ENCODE measurements at places on chromosomes 5 and 9. TPM values are rescaled to one million over a fixed set of nuclear protein-coding genes. Genes with fewer than 3 reads are reported as not detected.

Gene RNF224
- not detected for total RNA-seq

Gene C1QTNF2
- total RNA-seq, result not detected

Gene SLC4A9
- 0.29 TPM for total RNA-seq

Gene PCDHB11
- total RNA-seq, result 3.4 TPM

Gene EMB
- total RNA-seq, result 59.7 TPM

Gene OR1J2
- total RNA-seq, result not detected

Gene CD72
- 3.1 TPM for total RNA-seq

Gene SLC25A48
- total RNA-seq, result not detected

Gene SIMC1
- 14.9 TPM for total RNA-seq

Gene PCBD2
- 15.9 TPM for total RNA-seq

Gene SPATA31C1
- not detected for total RNA-seq

Gene TLR4
- 48.1 TPM for total RNA-seq

Gene ALDH7A1
- 25.3 TPM for total RNA-seq

Gene ACOT12
- not detected for total RNA-seq

Gene PCDHGB6
- 11.4 TPM for total RNA-seq

Gene SOWAHA
- total RNA-seq, result 4.6 TPM

DNA sequence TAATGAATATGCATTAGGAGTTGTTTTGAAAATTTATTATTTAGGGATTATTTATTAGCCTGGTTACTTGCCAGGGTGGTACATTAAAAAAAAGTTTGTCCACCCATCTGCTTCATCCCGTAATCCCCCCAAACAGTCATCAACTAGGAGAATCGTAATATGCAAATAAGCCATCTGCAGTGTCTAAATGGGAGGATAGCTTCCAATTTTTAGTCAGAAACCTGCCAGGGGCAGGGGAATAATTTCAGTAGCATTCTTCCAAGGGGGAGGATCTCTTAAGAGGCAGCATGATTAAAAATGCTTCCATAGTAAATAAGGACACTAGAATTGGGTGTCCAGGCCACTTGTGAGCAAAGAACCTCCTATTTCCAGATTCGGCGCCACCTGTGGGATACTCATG is 43.3 kb downstream of the SH3GL2 start:
- no peak for DNase-seq

- DNase-seq, result peak; percentile 24
Measured at GRCh38 chr5:17219006-17219422, 1.6 kb downstream of the BASP1 start.

GRCh38 chr9:70477146-70477745 is 62.8 kb upstream of the KLF9 start:
- DNase-seq, result no peak

GRCh38 chr5:116583862-116584222 is 9.2 kb upstream of the SEMA6A start:
- no peak for DNase-seq

GRCh38 chr9:94984891-94985476 is 258.5 kb downstream of the AOPEP start:
- no peak for DNase-seq

DNA sequence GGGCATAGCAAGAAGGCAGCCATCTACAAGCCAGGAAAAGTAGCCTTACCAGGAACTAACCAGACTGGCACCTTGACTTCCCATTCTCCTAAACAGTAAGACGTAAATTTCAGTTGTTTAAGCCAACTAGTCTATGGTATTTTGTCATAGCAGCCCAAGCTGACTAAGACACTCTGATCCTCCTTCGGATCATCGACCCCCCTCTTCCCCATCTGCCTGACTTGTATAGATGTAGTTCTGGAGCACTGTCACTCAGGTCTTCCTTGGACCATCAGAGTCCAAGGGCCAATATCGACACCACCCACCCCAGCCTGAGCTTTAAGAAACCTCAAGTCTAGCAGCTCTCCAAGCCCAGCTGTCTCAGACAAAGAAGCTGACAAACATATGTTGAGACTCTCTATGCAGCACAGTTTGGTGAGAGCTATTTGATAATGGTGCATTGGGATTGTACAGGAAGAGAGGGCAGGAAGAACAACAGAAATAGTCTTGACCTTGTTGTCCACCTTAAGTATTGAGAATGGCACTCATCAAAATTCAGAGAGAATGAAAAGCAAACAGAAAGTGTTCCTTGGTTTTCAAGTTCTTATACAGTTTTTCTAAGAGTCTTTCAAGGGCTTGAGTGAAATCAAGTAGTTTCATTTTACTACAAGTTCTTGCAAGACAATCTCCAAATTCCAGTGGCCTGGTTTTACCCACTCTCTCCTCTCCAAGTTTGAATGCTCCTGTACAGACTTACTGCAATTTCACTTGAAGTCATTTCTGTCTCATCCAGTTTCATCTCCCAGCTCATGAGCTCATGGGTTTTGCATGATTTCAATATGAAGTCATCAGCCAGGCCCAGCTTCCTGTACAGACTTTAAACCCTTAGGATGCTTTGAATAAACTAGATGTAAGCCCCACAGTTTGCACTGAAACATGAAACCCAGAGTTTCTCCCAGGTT is 122.3 kb upstream of the RAI14 start:
- DNase-seq, result no peak

- no peak for DNase-seq
Measured at GRCh38 chr5:39226100-39226451, 6.7 kb upstream of the FYB1 start.

DNA sequence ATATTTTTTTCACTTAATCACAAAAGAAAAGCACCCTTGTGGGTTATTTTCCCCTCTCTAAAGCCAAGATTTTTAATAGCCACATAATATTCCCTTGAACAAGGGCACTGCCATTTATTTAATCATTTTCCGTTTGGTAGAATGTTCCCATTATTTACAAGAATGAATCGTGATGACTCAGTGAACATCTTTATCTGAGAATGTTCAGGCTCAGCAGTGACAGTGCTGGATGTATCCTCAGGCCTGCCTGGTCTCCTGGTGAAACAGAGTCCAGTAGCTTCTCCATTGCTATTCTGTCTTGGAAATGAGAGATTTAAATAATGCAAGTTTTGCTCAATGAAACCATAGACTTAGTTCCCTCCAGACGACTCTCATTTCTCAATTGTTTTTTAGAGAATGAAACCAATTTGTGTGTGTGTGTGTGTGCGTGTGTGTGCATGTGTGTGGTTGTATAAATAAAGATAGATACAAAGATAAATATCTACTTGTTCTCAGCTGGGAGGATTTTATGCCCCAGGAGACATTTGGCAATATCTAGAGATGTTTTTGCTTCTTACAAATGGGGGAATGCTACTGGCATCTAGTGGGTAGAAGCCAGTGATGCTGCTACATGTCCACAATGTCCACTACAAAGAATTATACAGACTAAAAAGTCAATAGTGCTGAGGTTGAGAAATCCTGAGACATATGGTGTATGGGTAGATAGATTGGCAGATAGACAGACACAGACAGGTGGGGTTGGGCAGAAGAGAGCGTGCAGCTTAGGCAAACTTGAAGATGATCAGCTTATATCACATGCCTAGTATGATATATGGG is 55.0 kb downstream of the PAPPA start:
- no peak for DNase-seq

DNA sequence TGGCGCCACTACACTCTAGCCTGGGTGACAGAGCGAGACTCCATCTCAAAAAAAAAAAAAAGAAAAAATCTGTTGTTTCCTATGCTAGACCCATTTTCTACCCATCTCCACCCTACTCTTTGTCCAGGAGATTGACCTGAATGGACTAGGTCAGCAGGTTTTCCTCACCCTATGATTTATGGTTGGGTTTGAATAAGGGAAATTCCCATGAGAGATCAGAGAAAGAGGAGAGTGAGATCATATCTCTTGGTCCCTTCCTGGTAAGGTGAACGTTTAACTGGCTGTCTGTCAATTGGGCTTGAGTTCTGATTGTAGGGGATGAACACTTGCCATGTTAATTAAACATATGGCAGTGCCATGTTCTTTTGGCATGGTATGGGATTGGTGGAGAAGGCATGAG is 387.4 kb downstream of the MAN2A1 start:
- no peak for DNase-seq

GRCh38 chr5:141322261-141322660 is 1.7 kb upstream of the TAF7 start:
- DNase-seq, result no peak

GRCh38 chr5:155508673-155509072 is 495.1 kb downstream of the KIF4B start:
- no peak for DNase-seq

GRCh38 chr5:1498623-1499416 is 24.9 kb downstream of the LPCAT1 start:
- DNase-seq, result no peak

- no peak for DNase-seq
Measured at GRCh38 chr5:83151821-83152220, 74.5 kb downstream of the XRCC4 start.

DNA sequence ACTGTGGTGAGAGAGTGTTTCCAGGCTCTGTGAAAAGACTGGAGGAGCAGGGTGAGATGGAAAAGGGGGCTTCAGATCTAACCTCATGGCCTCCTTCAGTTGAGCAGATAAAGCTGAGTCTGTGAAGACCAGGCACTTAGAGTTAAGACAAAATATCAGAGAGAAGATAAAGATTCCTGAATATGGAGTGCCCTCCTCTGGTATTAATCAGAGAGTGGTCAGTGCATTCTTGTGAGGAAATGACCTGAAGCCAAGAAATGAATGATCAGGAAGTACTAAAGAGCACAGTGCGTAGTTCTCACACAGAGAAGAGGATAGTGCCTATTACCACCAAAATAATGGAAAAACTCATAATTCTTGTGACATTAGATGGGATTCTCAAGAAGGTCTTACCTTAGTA is 1417.0 kb upstream of the ACO1 start:
- no peak for DNase-seq

GRCh38 chr9:1837453-1838084 is 177.6 kb upstream of the SMARCA2 start:
- peak; percentile 43 for DNase-seq

- DNase-seq, result no peak
Measured at GRCh38 chr9:18666348-18666747, 192.4 kb downstream of the ADAMTSL1 start.

DNA sequence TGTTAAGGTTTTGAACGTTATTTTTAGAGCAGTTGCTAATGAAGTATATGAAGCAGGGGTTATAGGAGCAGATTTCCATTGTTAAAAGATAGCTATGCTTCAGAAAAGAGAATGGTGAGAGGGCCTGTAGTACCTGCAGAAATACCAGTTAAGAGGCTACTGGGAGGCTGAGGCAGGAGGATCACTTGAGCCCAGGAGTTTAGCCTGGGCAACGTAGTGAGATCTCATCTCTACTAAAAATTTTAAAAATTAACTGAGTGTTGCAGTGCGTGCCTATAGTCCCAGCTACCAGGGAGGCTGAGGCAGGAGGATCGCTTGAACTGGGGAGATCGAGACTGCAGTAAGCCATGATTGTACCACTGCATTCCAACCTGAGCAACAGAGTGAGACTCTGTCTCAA is 148.8 kb downstream of the ZCCHC7 start:
- no peak for DNase-seq

- no peak for DNase-seq
Measured at GRCh38 chr9:135501261-135502167, 1.0 kb downstream of the MRPS2 start.

- no peak for DNase-seq
Measured at GRCh38 chr9:6923086-6923485, 165.3 kb downstream of the KDM4C start.

- no peak for DNase-seq
Measured at GRCh38 chr9:27457445-27457844, 66.6 kb upstream of the IFNK start.

- DNase-seq, result no peak
Measured at GRCh38 chr9:124878021-124878420, 16.1 kb downstream of the ARPC5L start.

DNA sequence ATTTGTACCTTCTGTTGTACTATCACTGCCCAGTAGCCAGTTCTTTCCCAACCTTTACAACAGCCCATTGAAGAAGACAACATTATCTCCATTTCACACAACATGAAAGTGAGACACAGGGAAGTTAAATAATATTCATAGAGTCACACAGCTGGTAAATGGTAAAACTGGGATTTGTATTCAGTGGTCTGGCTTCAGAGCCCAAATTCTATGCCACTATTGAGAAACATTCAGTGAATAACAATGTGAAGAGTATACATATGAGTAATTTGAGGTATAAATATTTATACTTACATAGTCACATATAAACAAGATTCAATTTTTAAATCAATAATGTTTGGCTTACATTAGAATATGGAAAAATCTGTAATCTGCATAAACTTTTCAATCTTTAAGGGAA is 13.8 kb downstream of the SMIM15 start:
- DNase-seq, result no peak

GRCh38 chr9:133634081-133634691 is 2.0 kb upstream of the DBH start:
- no peak for DNase-seq
